ENCODE measurements at places on chromosomes 5 and 9.

DNA sequence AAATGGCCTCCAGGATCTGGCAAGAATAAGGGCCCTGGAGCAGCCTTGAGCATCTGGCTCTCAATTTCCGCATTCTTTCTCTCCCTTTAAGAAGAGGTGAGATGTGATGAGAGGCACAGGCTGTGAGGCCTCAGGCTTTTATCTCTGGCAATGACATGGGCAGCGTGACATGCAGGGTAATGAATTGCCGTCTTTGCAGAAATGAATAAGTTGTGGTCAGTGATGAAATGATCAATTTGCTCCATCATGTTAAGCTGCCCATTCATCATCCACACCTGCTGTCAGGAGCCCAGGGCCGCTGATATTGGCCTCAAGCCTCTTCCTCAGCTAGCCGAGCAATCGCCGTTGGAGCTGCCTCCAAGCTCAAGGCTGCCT lies 265.3 kb downstream of the TRIM32 start:
- DNase-seq: peak; percentile 22

- DNase-seq: no peak
Observed at GRCh38 chr9:31272456-31273295, 1111.8 kb upstream of the ACO1 start.

DNA sequence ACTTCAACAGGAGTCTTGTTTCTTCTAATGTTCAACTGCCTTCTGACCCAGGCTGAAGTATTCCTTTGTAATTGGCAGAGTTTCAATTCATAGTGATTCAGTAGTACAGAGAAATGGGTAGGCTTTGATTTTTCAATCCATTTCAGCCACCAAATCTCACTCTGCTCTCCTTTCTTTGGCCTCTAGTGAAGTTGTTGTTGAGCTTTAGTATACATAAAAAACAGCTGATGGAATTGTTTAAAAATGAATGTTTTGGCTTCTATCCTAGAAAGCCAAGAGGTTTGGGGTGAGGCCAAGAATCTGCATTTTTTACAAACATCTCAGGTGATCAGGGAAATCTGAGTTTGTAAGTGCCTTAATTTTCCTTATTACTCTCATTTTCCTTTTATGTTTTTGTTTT lies 182.9 kb upstream of the MAP1B start:
- DNase-seq: no peak

DNA sequence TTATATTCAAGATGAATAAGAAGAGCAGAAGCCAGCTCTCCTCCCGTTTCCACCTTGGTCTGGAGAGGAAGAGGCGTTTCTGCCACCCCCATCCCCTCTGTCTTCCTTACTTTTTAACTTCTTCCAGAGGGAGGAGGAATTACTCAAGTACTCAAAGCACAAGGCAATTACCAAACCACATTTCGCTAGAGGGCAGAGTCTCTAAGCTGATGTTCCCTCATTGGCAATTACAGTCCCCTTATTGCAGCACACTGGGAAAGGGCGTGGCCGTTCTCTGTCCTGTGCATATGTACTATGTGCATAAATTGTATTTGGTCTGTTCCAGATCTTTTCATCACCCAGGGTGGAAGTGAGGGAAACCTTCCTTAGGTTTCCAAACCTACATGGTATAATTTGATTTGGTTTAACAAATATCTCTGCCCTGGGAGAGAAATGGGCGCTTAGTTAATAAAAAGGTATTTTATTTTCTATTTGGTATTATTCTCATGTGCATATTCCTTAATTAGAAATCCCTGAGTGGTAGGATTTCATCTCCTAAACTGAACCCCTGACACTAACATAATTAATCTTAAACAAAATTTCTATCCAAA lies 29.8 kb upstream of the ALDOB start:
- peak; percentile 47 for DNase-seq

GRCh38 chr5:89097103-89097502 lies 214.1 kb upstream of the MEF2C start:
- peak; percentile 67 for DNase-seq

DNA sequence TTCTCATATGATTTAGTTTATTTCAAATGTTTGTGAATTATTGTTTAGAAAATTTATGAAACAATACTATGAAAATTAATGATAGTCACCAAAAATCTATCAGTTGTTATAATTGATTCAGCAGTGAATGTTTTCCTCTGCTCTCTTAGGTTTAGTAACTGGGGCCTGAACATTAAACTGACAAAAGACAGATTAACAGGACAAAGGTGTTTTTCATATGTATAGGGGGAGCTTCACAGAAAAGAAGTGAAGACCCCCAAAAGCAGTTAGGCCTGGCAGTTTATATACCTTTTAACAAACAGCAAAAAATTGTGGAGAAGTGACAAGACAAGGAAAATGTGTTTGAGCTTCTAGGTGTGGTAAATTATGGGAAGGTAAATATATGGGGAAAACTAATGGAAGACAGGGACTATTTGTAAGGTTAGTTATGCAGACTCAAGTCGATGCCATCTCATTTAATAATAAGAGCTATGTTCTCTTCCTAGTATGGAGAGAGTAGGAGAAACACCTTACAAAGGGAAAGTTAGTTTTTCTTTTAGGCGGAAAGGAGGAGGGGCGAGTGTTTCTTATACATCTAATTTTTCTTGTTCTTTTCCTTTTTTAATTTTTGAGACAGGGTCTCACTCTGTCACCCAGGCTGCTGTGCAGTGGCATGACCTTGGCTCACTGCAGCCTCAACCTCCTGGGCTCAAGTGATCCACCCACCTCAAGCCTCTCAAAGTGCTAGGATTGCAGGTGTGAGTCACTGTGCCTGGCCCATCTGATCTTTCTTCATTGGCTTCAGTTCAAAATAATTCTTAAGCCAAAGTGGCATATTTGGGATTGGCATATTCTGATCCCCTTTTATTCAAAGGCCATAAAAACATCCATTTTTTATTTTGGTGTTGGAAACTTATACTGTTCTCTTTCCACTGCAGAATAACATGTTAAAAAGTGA lies 77.8 kb downstream of the C9orf153 start:
- no peak for DNase-seq

DNA sequence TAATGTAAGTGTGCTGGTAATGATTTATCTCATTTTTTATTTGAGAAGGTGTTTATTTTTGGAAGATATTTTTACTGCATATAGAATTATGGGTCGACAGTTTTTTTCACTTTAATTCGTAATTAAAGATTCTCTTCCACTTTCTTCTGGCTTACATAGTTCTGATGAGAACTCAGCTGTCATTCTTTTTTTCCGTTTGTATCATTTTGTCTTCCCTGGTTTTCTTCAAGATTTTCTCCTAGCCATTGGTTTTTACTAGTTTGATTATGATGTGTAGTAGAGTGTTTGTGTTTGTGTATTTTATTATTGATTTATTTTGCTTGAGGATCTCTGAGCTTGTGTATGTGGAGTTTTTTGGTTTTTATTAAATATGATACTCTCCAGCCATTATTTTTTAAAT lies 21.7 kb downstream of the SLF1 start:
- no peak for DNase-seq

- DNase-seq: no peak
Observed at GRCh38 chr5:111930449-111930848, 173.5 kb upstream of the NREP start.

- DNase-seq: no peak
Observed at GRCh38 chr5:102306121-102306520, 10.0 kb upstream of the SLCO4C1 start.

DNA sequence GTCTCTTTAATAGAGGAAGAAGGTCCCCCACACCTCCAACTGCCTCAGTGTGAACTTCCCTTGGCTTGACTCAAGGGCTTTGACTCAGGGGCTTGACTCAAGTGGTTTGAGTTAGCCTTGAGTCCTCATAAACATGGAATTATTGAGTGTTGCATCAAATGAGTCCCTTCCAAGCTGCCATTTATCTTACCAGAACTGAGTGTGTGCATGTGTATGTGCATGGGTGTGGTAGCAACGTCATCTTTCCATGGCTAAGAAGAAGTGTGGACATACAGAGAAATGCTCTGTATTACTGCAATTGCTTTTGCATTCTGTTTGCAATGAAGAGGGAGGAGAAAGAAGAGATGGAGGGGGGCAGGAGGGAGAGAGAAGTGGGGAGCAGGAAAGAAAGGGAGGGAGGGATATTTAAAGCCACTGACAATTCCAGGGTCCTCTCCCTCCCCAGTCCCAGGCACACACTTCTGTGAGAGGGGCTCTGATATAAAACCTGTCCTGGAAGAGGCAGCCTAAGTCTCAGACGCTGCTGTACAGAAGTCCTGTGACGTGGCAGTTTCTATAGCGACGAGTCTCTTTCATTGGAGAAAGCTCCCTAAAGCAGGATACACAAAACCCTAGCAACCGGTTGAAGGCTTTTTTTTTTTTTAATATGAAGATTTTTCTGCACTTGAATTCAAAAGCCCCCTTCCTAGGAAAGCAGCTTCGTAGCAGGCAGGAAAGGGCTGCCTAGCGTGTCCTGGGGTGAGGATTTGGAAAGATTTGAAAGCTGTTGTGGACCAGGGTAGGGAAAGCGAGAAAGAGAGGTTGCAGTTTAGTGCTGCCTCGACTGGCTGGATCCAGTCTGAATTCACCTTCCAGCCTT lies 93.3 kb upstream of the MAP1B start:
- peak; percentile 69 for DNase-seq

- DNase-seq: no peak
Observed at GRCh38 chr9:111051400-111051799, 13.1 kb upstream of the LPAR1 start.

GRCh38 chr9:131773911-131774379 lies 34.1 kb upstream of the RAPGEF1 start:
- DNase-seq: no peak

DNA sequence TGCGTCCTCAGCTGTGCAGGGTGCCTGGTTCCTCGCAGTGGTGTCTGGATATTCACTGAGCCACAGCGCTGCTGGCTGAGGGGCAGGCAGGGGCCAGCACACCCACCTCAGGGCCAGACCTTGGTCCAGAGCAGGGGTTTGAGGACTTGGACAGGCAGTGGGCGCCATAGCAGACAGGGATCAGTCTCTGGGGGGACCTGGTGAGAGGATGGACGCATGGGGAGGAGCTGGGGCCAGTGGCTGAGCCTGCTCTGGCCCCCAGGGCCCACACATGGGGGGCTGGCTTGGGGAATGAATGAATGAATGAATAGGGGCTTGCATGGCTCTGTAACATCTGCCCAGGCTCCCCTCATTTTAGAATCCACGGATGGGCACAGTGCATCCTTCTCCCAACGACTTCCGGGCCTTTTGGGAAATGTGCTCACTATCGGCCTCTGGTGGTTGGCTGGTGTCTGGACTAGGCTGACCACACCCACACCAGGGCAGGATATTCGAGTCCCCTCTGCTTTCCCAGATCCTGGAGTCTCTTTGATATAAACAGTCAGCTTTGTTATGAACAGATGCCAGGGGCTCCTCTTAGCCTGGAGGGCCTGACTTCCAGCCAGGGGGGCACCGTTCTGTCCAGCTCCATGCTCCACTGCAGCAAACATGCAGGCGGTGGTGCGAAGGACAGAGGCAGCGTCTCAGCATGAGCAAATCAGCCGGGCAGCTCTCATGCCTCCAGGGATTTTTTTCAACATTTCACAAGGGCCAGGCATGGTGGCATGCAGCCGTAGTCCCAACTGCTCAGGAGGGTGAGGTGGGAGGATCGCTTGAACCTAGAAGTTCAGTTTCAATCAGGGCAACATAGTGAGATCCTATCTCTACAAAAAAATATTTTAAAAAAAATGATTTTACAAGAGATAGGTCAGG lies 62.6 kb downstream of the NEK6 start:
- peak; percentile 39 for DNase-seq

- no peak for DNase-seq
Observed at GRCh38 chr5:19928562-19929421, 59.2 kb downstream of the CDH18 start.

- peak; percentile 82 for DNase-seq
Observed at GRCh38 chr9:115262477-115262876, 144.5 kb upstream of the TNC start.

DNA sequence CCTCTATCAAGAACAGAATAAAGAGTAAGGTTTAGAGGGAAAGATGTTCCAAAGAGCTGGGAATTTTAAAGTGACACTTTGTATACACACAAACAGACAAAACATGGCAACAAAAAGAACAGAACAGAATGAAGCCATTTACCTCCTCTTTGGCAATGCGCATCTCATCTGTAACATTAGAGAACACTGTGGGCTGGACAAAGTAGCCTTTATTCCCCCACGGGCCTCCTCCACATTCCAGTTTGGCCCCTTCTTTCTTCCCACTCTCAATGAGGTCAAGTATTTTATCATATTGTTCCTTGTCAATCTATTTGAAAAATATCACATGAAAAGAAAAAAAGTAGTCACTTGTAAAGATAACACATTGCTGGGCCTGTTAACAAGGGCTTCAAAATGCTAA lies 41.0 kb downstream of the ALDH1A1 start:
- no peak for DNase-seq

DNA sequence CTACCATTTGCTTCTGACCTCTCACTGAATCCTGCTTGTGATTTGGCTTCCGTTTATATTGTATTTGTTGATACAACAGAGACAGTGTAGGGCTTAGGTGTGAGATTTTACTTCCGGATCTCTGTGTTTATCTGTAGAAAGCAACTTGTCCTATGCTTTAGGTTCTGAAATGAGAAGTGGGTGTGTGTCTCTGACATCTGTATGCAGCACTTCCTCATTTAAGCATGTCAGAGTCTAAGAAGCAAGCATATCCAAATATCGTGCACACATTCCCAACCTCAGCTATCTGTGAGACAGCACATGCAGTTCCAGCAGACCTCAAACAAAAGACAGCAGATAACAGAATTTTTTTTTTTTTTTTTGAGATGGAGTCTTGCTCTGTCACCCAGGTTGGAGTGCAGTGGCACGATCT lies 16.3 kb downstream of the KLF9 start:
- DNase-seq: no peak

DNA sequence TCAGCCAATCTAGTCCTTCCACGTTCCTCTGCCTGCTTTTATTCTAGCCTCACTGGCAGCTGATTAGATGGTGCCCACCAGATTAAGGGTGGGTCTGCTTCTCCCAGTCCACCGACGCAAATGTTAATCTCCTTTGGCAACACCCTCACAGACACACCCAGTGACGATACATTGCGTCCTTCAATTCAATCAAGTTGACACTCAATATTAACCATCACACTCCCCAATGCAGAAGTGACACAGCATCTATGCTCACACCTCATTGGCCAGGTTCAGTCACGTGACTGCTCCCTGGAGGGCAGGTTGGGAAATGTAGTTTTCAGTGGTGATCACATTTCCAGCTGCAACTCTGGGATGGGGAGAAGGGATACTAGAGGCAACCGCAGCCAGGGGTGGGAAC lies 13.0 kb downstream of the SUSD3 start:
- no peak for DNase-seq

DNA sequence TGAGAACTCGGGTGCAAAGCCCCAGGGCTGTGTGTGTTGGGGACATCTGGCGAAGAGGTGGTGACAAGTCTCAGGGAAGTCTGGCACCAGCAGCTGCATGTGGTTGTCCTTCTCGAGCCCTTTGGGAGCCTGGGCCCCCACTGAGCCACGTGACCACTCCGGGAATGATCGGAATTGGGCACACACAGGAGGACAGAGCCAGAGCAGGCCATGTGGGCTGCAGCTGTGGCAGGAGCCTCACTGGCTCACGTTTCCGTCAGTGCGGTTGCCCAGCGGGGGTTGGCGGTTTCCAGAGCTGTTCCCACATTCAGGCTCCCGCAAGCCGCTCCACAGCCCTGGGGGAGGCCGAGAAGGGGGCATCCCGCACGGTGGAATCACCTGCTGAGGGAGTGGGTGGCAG lies 6.8 kb upstream of the CEL start:
- no peak for DNase-seq

- DNase-seq: no peak
Observed at GRCh38 chr9:68672215-68672614, 32.8 kb upstream of the PIP5K1B start.
